SIG-M5 (cell line): ENCODE measurements at places on chromosomes 16 and 17.
A peak's percentile ranks its signal among the peaks of the same experiment; 100 is the strongest.

DNA sequence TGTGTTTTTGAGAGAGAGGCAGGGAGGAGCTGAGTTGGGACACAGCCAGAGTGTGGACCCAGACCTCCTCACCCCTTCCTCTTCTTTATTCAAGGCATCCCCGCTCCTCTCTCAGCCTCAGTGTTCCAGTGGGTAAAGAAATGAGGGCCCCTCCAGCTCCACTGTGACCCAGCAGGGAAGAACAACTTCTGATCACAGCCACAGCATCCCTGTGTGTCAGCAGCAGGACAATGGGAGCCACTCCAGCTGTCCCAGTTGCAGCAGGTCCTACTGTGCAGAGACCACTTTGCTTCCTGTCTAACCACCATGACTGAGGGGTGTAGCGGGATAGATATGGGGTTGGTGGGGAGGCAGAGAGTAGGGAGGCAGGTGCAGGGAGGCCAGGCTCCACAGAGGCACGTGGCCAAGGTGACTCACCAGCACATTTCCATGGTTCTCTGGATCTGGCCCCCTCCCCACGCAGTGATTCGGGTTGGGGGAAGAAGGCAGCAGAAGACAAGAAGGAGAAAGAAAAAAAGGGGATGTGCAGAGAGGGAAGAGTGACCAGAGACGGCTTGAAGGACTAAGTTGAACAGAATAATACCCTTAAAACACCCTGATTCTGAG, 24.5 kb downstream of the PIK3R5 start:
- no peak for DNase-seq

DNA sequence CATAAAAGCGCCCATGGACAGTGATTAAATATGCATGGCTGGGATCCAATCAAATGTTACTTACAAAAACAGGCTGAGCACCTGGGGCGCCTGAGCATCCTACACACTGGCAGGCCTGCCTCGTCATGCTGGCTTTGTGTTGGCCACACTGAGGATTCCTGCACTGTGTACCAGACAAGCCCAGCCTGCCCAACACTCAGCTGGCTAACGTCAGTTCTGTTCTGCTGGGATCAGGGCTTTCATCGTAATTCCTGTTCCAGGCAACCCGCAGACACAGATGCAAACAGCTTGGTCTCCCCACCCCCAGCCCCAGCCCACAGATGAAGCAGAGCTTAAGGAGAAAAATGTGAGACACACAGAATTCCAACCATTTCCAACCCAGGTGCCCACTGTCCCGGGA, 30.7 kb downstream of the PIMREG start:
- DNase-seq = no peak

- DNase-seq = no peak
Observed at GRCh38 chr16:66964049-66964448, 3.0 kb downstream of the CES3 start.

DNA sequence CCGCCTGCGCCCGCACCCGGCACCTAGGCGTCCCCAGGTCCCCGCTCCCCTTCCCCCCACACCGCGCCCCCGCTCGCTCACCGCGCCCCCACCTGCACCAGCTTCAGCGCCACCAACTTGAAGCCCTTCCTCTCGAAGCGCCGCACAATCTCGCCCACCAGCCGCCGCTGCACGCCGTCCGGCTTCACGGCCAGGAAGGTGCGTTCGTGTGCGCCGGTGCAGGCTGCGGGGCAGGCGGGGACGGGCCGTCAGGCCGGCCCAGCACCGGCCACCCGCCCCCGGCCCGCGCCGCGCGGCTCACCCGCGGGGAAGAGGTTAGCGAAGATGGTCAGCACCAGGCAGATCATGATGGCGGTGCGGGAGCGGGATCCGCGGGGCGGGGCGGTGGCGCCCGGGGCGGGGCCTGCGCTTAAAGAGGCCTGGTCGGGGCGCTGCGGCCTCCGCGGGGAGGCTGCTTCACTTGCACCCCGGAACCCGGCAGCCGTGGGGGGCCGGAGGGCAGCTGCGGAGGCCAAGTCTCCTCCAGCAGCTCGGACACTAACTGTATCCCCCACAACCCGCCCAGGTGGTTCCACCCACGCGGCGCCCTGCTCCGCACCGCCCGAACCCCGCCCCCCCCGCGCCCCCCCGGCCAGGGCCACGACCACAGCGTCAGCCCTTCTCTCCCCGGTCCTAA, at the start of gene NME3:
Gene NME3, minus strand, starts transcription at position 356 of the 676 bp plus-strand sequence. Its CDS starts 9 bp downstream, at position 347.
- no peak for DNase-seq

GRCh38 chr16:15482068-15482747, 47.8 kb downstream of the BMERB1 start:
- no peak for DNase-seq

DNA sequence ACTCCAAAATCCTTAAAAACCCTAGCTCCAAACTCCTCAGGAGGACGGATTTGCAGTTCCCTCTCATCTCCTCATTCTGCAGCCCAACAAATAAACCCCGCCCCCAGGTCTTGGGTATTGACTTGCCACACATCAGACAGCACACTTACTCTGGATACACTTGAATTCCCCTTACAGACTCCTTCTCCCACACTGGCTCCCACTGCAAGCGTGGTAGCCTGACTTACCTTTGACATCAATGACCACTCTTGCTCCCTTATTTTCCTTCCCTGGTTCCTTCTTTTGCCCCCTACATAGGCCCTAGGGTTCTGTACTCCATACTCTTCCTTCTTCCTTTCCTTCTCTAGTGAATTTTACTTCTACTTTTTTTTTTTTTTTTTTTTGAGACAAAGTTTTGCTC, 7.5 kb downstream of the RFFL start:
- DNase-seq = no peak

GRCh38 chr16:57503366-57503765, 17.1 kb upstream of the DOK4 start:
- DNase-seq = no peak

GRCh38 chr16:87324411-87325275, 7.5 kb upstream of the C16orf95 start:
- no peak for DNase-seq

DNA sequence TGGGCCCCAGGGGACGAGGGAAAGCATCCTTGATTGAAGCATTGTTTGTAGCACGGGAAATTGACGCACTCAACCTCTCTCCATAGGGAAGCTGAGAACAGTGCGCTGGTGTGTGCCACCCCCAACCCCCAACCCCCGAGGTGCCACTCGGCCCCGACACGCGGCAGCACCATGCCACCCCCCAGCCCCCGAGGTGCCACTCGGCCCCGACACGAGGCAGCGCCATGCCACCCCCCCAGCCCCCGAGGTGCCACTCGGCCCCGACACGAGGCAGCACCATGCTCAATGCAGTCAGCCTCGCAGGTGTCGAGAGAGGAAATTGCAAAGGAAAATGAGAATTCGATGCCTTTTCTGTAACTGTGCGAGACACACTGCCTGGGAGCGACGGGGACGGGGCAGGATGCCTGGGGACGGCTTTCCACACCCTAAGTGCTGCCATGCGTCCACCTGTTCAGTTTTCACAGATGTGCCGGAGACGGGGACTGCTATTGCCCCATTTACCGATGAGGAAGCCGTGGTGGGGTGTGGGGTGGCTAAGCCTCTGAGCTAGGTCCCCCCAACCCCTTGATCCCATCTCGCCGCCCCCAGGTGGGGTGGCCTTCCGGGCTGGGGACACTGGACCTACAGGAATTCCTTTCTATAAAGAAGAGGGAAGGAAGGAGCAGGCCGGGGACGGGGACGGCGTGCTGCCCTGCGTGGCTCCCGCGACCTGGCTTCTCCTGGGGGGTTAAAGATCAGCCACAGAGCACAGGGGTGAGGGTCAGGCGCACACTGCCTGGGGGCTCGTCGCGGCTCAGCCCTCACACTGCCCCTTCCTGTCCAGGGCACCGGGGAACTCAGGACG, 9.8 kb downstream of the CBFA2T3 start:
- no peak for DNase-seq

GRCh38 chr17:58331815-58332777, 3.5 kb upstream of the TSPOAP1 start:
- DNase-seq = no peak

DNA sequence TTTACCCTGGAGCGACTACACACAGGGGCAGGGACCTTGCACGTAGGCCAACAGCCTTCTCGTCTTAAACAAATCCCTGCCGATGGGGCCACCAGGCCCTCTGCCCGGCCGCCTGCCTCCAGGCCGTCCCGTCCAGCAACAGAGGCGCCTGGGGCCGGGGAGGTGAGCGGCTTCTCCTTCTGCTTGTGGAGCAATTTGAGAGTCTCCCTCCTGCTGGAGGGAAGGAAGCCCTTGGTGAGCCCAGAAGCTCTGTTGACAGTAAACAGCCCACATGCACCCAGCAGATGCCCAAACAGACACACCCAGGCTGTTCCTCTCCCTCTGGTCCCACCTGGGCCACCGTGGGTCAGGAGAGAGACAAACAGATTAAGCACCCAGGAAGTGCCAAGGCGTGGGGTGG, 8.1 kb downstream of the SLC43A2 start:
- DNase-seq = no peak

- peak; percentile 26 for DNase-seq
Observed at GRCh38 chr17:63425483-63425882, 20.6 kb downstream of the CYB561 start.

- DNase-seq = no peak
Observed at GRCh38 chr17:59746849-59747445, 39.5 kb downstream of the VMP1 start.

DNA sequence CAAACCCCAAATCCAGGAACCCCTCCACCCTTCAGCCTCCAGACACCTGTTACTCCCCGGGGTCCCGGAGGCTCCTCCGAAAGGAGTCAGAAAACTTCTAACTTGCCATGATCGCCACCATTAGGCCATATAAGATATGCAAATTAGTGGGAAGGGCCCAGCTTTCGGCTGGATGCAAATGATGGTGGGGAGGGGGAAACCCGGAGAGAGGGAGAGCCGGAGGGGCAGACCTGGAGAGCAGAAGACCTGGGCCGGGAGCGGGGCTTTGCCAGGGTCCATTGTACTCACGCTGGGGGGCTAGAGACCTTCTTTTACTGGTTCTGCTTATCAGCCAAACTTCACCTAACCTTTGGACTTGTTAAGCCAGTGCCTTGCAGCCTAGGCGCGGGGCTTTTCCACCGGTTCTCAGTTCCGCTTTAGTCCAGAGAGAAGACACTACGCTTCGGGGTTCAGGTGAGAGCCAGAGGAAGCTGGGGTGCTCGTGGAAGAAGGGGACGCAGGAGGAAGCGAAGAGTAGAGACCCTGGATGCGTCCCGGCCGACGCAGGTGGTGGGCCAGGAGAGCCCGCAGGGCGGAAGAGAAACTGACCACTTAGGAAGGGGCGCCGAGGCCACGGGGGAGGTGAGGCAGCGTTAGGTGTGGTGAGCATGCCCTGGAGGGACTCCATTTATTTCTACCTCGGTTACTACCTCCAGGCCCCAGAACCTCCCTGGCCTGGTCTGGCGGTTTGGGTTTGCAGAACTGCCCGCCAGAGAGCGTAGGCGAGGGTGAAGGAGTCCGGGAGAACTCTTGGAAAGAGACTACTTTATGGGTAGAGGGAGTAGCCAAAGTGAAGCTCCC, at the start of gene HNF1B:
Gene HNF1B, minus strand, starts transcription at position 99 of the 840 bp plus-strand sequence. CDS start 175 bp downstream, outside the sequence.
- DNase-seq = no peak

GRCh38 chr17:41639492-41640473, 15.4 kb upstream of the KRT17 start:
- DNase-seq = no peak

GRCh38 chr16:26993963-26994362, 72.8 kb upstream of the C16orf82 start:
- DNase-seq = no peak

GRCh38 chr16:79923431-79923830, 322.9 kb upstream of the MAF start:
- no peak for DNase-seq

- no peak for DNase-seq
Observed at GRCh38 chr17:57412520-57413096, 156.3 kb downstream of the MSI2 start.

- no peak for DNase-seq
Observed at GRCh38 chr16:23843143-23843542, 7.4 kb downstream of the PRKCB start.

DNA sequence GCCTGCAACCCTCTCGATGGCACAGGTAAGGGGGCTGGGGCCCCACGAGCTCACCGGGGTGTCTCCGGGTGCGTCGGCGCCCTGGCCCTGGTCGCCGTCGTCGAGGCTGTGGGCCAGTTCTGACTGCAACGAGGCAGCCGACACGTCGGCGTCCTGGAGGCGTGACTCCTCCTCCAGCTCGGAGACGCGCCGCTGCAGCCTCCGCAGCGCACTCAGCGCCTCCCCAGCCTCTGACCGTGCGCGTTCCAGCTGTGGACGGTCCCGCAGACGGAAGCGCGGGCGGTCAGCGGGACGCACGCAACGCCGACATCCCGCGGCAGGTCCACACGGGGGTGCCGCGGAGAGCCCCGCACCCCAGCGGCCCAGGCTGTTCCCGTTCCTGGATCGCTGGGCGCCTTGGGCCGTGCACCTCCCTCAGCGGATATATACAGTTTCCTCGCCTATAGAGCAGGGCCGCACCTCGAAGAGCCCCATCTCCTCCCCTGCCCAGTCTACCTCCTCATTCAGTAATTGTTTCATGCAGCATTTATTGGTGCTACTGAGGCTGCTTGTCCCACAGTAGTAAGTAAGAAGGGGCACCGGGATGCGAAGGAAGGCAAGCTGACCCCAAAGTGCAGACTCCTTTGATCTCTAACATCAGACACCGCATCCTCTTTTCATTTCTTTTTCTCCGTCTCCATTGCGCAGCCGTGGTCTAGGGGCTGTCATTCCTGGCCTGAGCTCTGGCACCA, 5.8 kb downstream of the THOC6 start:
- no peak for DNase-seq

DNA sequence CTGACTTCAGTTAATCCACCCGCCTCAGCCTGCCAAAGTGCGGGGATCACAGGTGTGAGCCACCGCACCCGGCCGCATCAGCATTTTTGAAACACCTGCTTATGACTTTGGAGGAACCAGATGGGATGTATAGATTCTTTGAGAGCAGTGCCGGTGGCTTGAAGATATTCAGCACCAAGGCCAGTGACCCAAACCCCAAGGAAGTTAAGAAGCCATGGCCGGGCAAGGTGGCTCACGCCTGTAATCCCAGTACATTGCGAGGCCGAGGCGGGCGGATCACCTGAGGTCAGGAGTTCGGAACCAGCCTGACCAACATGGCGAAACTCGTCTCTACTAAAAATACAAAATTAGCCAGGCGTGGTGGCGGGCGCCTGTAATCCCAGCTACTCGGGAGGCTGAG, 43.9 kb downstream of the TRARG1 start:
- no peak for DNase-seq

GRCh38 chr17:4840893-4841242, 7.7 kb downstream of the MINK1 start:
- no peak for DNase-seq

DNA sequence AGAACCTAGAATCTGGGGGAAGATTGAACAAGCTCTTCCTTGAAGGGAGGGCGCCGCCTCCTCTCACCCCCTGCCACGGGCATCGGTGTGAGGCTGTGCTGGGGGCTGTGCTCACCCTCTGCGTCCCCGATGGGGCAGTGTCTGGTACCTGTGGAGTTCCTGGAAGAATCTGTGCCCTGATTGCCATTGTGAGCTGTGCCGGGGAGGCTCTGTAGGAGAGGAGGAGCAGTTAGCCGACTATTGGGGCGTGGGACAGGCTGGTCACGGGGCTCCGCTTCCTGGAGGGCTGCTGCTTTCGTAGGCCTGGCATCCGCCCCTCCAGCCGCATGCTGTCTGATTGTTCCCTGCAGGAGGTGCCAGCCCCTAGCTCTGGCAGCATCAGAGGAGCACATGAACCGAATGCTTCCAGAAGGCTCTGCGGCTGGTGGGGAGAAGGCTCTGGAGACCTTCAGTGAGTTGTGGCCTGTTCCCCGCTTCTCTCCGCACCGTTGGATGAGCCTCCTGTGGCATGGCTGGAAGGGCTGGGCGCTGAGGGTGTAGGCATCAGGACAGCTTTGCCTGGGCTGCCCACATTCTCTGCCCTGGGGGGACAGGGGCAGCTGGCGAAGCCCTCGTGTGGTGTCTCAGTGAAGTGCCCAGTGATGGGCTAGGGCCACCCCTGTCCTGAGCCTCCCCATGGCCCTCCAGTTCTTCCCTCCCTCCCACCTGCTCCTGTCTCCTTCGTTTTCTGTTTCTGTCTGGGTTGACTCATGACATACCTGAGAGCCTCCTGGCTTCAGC, 86.9 kb downstream of the SEC14L1 start:
- DNase-seq = no peak
